ENCODE measurements at places on chromosomes 6 and 20.

GRCh38 chr6:18324706-18325042, 60.3 kb upstream of the DEK start:
- no peak for DNase-seq

- DNase-seq: no peak
Observed at GRCh38 chr6:30880698-30881252, 3.5 kb upstream of the DDR1 start.

DNA sequence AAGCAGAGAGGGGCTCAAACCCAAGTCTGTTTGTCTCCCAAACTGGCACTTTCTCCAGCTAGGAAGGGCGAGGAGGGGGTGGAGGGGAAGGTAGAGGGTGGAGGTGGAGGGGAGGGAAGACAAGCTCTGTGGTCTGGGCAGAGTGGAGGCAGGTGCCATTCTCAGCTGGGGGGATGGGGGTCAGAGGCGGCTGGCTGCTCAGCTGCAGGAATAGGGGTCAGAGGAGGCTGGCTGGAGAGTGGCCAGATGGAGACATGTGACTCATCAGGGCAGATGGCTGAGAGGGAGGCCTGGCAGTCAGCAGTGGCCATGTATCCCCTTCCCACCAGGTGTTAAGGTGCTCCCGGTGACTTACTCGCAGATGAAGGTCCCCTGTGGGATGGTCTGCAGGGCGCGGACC, 3.5 kb upstream of the SLC44A4 start:
- DNase-seq: no peak

GRCh38 chr6:4474810-4475209, 301.4 kb upstream of the CDYL start:
- no peak for DNase-seq

- DNase-seq: no peak
Observed at GRCh38 chr6:47292944-47293343, 16.8 kb downstream of the TNFRSF21 start.
